ENCODE measurements at places on chromosomes 2 and 18.

DNA sequence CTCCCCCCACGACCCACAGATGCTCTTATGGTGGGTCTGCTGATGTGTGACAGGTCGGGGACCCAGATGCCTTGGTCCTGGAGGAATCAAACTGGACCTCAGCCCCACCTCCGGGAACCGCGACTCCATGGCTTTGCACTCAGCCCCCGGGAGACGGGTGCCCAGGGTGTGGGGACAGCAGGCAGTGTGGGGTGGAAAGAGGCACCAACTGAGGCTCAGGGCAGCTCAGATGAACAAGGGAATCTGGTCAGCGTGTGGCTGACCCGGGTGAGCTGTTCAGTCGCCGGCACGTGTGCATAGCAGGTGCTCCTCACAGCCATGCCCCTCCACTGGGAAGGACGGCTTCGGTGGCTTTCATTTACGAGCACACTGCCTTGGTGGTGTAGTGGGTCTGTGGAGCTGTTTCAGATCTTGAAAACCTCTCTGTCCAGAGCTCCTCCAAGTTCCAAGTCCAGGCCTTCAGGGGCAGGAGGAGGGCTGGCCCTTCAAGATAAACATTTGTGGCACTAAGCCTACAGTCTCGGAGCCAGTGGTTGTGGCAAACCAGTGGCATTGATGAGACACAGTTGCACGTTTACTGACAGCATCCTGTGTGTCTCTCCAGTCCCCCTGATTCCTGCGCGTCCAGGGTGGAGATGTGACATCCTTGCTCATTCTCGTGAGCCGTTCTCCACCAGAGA is 471.2 kb upstream of the HS6ST1 start:
- DNase-seq, result no peak

DNA sequence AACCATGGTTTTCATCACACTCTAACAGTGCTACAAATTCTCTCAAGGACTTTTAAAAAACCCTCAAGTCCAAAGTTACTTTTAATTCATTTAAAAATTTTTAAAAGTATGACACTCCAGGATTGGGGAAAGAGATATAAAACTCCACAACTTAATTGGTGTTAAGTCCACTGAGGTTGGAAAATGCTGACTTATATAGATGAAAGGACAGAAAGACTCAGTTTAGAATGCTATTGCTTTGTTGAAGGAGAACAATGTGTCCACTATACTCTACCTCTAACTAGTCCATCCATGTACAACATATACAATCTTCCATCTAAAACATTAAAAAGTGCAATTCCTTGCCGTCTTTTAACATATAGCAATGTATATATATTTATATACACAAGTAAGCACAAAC is 41.2 kb downstream of the CABYR start:
- DNase-seq, result no peak

GRCh38 chr2:177783835-177784744 is 288.5 kb downstream of the PDE11A start:
- DNase-seq, result no peak

- no peak for DNase-seq
These were observed 137.1 kb upstream of the RMP24 start for GRCh38 chr18:35835366-35835765.

GRCh38 chr2:133561045-133561852 is 7.0 kb downstream of the NCKAP5 start:
- DNase-seq, result peak; percentile 50

- DNase-seq, result no peak
These were observed 68.1 kb upstream of the AMMECR1L start for GRCh38 chr2:127953849-127954248.

- DNase-seq, result no peak
These were observed 23.9 kb downstream of the PRKCE start for GRCh38 chr2:45675263-45675812.

DNA sequence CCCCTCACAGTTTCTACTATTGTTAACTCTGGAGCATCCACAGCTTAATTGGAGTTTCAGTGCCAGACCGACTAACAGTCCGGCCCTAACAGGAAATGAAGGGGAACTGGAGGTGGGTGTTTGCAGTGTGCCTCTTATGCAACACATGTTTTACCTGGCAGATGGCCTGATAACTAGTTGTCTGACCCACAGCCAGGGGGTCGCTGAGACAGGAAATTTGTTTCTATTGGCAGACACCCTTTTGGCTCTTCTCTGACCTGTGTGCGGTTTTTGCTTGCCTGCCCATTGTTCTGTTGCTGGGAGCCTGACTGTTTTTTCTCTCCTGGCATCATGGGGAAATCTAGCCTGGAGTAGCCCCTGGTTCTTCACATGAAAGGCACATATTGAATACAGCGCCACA is 1329.8 kb downstream of the DSC3 start:
- no peak for DNase-seq

GRCh38 chr2:20551260-20551944 is 99.5 kb downstream of the HS1BP3 start:
- DNase-seq, result no peak

DNA sequence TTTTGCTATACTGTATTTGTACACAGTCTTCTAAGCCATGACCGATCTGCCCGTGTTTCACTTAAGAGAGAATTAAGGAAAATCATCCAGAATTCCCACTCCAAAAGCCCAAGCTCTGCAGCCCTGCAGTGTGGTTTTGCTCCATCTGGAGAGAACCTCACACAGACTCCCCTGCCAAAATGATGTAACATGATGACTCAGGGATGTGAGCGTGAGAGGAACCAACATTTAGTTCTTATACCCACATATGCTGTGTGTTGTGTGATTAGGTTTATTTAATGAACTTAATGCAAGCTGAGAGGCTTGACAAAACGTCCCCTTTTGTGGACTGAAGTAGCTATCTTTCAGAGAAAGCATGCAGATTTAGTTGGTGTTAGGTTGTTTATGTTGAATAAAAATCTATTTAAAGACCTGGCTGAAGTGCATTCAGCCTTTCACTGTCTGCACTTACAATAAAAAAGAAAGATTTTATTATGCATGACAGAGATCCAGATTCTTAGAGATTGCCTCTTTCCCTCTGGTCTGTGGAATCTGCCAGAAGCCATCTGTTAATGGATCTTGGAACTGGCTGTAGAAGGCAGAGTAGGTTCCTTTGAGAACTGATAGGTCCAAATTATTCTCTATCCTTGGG is 6.3 kb downstream of the RAB12 start:
- peak; percentile 67 for DNase-seq

DNA sequence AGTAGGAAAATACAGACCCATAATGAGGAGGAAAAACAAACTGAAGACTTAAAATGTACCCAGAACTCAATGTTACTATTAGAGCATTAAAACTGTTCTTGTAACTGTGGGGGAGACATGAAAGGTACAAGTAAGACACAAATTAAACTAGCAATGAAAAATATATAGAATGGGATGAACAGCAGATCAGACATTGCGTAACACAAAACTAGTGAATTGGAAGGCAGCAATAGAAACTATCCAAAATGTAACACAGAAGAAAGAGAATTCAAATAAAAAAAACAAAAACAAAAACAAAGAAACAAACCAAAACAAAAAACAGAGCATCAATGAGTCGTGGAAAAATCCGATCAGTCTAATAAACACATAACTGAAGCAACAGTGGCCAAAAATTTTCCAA is 127.1 kb upstream of the CNGA3 start:
- DNase-seq, result no peak

DNA sequence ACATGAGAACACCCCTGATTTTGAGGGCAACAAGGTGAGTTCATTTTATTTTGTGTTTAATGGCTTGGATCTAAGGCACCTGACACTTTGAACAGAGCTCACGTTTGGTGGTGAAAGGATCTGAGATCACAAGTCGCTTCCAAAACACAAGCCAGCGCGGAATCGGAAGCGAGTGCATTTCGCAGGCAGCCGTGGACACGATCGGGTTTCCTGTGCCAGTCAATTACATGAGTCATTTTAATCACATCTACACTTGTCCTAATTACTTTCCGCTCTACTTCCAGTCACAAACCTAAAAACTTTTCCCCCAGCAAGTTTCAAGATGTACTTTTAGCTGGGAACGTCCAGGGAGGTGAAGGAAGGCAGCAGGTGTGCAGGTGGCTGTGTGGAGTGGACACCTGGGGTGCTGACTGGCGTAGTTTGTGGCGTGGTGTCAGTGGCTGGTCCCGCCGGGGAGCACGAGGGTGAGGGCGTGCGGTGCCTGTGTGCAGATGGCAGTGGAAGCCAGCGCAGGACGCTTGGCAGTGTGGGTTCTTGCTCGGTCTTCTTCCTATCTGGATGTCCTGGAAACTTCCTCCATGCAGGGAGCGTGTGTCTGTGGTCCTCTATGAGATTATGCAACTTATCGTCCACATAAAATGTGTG is 75.6 kb downstream of the DCDC2C start:
- DNase-seq, result no peak

GRCh38 chr18:33040213-33040612 is 267.4 kb upstream of the KLHL14 start:
- no peak for DNase-seq
